ENCODE measurements at places on chromosomes 6 and 20.

- no peak for DNase-seq
These were observed 232.5 kb downstream of the HDGFL1 start for GRCh38 chr6:22801831-22802230.

DNA sequence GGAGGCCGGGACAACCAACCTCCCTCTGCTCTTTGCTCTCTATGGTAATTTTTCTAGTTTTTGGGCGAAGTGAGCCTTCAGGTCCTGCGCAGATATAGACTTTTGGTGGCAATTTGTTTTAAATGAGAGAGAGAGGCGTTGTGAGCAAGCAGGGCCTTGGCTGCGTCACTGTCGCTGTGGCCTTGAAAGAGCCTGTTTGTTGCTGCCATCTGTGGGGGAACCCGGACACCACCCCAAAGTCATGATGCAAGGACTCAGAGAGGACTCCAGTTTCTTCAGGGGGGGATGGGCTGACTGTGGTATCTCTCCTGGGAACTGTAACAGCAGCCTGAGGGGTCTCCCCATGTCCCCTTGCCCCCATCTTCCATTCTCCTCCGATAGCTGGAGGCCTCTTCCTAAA lies 462.7 kb upstream of the SULF2 start:
- DNase-seq = no peak

DNA sequence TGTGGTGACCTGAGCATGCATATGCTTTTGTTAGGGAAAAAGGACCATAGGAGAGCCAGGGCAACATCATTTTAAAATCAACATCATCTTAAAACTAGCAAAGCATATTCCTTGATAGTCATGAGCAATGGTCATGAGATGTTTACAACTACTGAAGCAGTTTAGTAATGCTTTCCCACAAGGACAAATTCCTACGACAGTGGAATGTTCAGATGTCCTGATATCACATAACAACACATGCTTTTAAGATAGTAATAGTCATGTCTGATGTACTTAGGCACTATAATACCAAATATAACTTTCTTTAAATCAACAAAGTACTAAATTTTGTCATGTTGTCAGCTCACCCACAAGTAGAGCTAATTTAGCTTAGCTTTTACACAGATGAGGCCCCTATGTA lies 370.3 kb downstream of the HTR1B start:
- DNase-seq = no peak

DNA sequence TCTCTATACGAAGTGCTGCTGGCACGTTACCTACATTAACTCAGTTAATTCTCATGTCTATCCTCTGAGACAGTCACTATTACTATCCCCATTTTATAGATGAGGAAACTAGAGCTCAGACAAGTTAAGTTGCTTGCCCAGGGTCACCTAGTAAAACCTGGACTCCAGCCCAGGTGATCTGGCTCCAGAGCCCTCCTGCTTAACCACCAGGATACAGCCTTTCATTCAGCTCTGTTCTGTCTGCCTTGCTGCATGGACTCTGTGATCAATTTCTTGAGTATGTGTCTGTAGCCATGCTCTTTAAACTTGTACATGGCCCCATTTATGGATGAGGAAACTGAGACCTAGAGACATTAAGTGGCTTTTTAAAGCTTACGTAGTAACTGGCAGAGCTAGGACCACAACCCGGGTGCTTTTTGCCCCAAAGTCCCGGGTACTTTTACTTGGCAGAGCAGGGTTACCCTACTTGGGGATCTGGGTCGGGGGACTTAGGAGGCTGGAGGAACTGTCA lies 4.7 kb downstream of the CDKN1A start:
- no peak for DNase-seq

DNA sequence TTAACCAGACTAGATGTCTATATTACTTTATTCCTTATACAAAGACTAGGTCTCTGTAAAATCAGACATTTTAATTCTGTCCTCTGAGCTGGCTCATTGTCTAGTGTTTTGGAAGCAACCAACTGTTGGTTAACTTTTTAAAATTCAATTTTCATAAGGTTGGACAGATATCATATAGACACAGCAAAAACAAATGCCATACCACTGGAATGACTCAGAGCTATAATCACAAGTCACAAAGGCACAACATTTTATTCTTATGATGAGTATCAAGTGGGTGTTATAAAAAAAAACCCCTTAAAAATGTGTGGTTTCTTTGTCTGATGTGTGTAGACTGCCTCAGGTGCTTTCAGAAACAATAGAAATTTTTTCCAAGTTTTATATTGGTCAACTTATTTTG lies 296.2 kb upstream of the MARCKS start:
- DNase-seq = no peak

DNA sequence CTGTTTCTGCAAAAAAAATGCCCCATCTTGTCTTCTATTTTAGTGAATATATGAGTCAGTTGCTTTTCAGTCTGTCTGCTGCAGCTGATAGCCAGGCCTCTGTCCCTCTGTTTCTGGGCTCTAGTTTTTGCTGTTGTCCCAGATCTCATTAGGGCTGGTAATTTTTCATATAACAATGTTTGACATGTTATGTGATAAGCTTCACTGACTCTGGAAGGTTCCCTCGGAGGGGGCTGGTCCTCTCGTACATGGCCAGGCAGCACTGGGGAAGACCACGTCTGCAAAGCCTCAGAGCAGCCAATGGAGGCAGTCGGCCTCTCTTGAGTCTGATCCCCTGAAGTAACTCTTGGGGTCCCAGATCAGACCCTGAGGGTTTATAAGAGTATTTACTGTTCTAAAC lies 223.8 kb downstream of the THBS2 start:
- DNase-seq = no peak

GRCh38 chr20:54123587-54124180 lies 50.1 kb downstream of the CYP24A1 start:
- no peak for DNase-seq

GRCh38 chr6:111601886-111602285 lies 3.8 kb downstream of the TRAF3IP2 start:
- no peak for DNase-seq

DNA sequence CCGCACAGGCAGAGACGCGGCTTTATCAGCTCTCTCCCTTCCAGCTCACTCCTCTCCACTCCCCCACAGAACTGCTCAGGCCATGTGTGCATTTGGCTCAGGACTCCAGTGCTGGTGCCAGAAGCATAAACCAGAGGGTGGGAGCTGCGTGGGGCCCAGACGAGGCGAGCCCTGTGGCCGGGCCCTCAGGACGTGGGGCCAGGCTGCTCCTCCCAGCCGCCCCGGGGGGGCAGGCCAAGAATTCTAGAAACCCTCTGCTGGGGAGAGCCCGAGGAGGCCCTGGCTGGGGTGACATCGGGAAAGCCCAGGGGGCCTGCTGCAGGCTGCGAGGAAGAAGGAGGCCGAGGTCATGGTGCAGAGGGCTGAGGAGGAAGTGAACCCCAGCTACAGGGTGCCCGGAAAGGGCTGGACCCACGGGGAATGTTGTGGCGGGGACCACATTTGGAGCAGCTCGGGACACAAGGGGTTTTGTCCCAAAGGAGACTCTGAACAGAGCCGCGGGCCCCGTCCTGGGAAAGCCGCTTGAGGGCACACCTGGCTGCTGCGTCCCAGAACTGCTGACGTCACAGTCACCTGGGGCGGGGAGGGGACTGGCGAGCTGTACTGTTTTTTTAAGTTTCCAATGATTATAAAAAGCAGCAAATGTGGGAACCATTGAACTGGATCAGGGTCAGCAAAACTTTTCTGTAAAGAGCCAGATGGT lies 107.1 kb downstream of the BANF2 start:
- DNase-seq = peak; percentile 87

DNA sequence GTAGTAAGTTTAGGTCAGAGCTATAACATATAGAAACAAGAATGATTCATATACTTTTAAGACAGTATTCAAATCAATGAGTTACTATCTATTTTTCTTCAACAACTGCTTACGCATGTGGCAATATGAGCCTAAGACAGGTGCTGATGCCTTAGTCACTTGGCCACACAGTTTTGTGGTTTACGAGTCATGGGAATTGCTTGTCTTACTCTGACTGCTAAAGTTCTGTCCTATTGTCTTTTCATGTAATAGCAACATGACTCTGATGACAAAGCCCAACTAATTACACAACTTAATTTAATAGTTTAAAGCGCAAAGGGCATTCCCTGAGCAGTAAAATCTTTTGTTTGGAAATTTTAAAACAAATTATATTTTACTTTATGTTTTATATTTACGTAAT lies 159.3 kb upstream of the CENPW start:
- no peak for DNase-seq

GRCh38 chr6:132005178-132005577 lies 54.0 kb upstream of the CCN2 start:
- no peak for DNase-seq

DNA sequence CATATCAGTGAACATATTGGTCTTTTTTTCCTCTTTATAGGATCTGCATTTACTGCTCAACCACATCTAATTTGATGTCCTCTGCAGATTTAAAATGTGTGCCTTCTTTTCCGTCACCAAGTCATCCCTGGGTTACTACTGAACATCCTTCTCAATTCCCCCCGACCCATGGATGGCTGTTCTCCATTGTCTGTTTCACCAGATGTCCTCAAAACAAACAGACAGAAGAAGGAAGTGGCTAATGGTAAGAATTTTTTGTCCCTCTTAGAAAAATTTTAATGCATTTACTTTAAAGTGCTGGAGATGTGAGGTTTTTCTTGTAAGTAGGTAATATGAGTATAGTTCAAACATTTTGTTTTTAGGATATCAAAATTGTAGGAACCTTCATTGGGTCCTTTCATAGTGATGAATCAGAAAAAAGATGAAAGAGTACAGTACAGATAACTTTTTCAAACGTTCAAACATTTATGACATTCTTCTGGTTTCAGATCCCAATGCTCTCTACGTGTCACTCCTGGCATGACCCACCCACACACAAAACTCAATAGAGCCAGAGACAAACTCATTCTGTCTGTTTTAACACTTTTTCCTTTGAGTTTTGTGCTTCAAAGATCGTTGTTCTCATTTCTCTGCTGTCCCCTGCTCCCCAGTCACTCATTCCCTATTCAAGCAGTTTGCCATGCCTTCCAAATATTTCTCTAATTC lies 276.4 kb downstream of the PRL start:
- DNase-seq = no peak

DNA sequence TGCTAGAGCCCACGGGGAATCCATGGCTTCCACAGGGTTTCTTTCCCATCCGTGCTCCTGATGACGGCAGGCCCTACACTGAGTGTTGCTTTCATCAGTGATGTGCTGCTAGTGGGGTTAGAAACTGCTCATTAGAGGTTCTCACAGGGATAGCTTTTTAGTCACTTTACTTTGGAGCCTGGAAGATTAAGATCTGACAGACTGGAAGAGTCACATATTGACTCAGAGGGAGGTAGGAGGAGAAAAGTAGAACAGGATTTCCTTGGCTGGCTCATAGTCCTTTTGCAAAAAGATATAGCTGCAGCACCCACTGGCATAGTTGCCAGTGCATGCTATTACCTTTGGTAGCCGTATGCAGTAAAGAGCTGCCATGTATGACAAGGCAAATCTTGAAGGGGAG lies 890.3 kb downstream of the C6orf118 start:
- no peak for DNase-seq

- DNase-seq = no peak
These were observed 33.1 kb upstream of the KCNB1 start for GRCh38 chr20:49515586-49515985.

DNA sequence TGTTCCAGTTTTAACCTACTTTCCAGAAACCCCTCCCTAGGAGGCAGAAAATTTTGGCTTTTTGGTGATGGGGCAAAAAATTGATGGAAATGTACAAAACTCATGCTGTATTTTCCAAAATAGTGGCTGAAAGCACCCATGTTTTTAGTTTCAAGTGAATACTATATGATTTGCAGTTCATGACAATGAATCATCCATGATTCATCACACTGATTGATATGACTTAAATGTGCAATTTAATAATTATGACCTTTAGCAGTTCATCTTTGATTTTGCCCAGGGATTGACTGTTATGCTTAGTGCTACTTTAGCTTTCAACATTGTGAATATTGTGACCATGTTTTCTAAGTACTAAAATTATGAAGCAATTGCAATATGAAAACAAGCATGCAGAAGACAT lies 478.7 kb downstream of the HTR1B start:
- no peak for DNase-seq

DNA sequence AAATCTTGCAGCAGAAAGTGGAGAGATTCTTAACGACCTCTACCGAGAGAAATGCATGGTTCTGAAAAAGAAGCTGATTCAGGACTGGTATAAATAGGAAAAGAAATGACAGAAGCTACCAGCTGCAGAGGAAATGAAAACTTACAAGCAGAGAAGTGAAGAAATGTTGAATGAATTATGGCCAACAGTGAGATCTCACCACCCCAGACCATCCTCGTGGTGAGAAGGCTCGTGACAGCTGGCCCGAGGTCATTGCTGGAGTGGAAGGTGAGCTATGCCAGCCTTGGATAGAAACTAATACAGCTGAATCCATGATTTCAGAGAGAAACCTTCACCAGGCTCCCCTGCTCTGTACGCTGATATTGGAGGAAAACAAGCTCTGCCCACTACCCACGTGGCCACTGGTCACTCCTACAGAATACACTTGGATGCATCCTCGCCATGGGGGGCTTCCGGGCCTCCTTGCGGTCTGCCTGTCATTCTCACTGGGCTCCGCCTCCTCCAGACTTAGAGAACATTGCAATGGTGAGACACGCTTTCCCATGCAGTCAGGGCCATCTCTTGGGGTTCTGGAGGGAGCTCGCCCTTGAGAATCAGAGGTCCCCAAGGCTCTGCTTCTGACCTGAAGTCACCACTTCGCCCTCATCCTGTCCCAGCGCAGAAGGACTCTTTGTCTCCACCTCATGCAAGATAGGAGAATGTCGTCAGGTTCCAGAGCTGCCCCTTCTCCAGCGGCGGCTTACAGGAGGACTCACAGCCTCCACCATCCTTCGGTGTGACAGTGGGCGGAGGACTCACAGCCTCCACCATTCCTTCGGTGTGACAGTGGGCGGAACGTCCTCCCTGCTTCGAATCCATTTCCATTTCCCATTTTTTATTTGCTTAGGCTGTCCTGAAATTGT lies 10.6 kb upstream of the TUBB2B start:
- no peak for DNase-seq

DNA sequence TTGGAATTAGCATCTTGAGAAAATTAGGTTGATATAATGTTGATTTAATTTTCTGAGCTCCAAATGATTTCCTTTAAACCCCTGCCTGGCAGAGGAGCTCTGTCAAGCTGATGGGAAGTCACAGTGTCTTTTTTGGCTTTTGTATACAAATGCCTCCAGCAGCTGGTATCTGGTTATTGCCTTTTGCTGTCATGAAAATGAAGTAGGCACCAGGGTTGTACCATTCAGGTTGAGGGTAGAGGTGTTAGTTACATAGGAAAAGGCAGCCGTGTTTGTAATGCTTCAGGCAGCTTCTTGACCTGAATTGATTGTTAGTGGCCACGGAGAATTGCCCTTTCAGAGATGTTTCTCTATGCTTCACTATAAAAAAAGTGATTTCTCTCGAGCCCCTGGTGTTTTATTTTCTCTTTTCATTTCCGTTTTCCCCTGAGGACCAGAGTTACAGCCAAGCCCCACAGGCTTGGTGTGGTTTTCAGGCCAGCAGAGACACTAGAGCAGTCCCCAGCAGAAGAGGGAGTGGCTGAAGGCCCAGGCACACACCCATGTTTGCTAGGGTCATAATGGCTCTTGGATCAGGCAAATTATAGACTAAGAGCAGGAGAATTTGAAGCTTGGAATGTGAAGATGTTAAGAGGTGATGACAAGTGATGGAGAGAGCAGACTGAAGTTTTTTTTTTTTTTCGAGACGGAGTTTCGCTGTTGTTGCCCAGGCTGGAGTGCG lies 21.6 kb downstream of the CMTR1 start:
- no peak for DNase-seq

GRCh38 chr20:16975682-16976081 lies 227.5 kb downstream of the OTOR start:
- no peak for DNase-seq

GRCh38 chr6:41045664-41046063 lies 3.4 kb downstream of the TSPO2 start:
- no peak for DNase-seq

- no peak for DNase-seq
These were observed 71.4 kb upstream of the TCF21 start for GRCh38 chr6:133817460-133818047.
